AG09319 (cell line): ENCODE measurements at places on chromosomes 13 and 19.

- no peak for DNase-seq
Measured at GRCh38 chr19:43395561-43395960, 19.1 kb upstream of the TEX101 start.

DNA sequence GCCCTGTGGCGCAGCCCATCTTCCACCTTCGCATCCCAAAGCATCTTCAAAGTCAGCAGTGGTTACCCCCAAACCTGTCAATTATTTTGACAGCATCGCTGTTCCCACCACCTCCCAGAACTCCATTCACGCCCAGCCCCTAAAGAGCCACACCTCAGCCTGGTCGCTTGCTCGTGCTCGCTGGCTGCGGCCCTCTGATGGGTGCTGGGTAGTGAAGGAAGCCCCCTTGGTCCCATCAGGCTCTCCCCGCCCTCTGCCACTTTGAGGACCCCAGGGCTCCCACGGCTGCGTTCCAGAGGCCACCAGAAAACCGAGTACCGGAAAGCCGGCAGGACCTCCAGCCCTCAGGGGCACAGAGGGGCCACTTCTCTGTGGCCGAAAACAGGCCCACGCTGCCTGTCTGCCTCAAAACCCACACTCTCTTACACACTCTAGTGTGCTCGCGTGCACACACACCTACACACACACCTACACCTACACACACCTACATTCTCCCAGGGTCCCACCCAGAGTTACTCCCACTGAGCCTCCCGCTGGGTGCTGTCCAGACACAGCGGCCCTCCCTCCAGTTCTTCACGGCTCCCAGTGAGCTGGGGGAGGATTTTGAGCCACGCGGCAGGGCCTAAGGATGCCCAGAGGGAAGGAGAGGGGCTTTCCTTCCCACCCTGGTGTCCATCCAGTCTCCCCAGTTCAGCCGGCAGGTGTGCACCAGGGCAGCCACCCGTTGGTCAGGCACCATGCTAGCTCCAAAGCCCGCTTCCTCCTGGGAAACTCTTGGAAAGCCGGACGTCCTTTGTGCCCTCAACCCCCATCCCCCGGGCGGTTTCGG lies 1.9 kb downstream of the VSTM2B start:
- no peak for DNase-seq

DNA sequence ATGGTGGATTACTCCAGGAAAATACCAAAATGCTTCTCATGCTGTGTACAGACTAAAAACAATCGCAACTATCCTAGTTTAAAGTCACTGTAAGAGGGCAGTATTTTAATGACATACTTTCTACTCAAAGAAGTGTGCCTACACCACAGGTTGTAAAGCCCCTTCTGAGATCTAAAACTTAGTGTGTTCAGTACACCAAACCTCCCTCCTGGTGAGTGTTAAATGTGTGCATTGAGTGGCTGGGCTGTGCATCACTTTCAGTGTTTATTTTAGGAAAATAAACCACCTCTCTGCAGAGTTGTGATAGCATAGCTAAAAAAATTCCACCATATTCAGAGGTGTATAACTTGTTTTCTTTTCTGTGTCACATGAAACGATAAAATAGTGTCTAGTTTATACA lies 263.7 kb downstream of the DACH1 start:
- DNase-seq, result no peak

GRCh38 chr13:21383090-21383489 lies 76.0 kb downstream of the ZDHHC20 start:
- DNase-seq, result no peak

GRCh38 chr19:49387936-49388372 lies at the start of gene KASH5:
Gene KASH5 (plus strand): TSS chr19:49388249. CDS start chr19:49390884, 2,635 bp downstream.
- no peak for DNase-seq

GRCh38 chr19:3266792-3267514 lies 42.5 kb downstream of the CELF5 start:
- no peak for DNase-seq

- no peak for DNase-seq
Measured at GRCh38 chr19:13689085-13689484, 75.2 kb upstream of the MRI1 start.

DNA sequence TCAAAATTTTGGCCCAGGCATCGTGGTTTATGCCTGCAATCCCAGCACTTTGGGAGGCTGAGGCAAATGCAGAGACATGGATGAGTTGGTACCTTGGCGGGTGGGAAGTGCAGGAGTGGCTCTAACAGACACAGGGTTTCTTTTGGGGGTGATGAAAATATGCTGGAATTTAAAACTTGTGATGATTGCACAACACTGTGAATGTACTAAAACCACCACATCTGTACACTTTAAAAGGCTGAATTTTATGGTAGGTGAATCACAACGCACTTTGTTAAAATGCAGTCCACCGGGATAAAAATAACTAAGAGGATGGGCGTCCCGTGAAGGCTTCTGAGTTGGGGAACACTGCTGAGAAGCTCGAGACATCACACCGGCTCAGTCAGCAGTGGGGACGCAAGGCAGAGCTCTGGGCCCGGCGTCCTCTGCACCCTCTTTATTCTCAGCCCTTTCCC lies 47.1 kb downstream of the MLLT1 start:
- DNase-seq, result peak; percentile 54

GRCh38 chr13:110305949-110306339 lies 1.0 kb downstream of the COL4A1 start:
- no peak for DNase-seq

GRCh38 chr19:58429745-58430144 lies 10.2 kb downstream of the ZNF132 start:
- no peak for DNase-seq

- DNase-seq, result no peak
Measured at GRCh38 chr19:29680447-29680846, 15.2 kb downstream of the PLEKHF1 start.

DNA sequence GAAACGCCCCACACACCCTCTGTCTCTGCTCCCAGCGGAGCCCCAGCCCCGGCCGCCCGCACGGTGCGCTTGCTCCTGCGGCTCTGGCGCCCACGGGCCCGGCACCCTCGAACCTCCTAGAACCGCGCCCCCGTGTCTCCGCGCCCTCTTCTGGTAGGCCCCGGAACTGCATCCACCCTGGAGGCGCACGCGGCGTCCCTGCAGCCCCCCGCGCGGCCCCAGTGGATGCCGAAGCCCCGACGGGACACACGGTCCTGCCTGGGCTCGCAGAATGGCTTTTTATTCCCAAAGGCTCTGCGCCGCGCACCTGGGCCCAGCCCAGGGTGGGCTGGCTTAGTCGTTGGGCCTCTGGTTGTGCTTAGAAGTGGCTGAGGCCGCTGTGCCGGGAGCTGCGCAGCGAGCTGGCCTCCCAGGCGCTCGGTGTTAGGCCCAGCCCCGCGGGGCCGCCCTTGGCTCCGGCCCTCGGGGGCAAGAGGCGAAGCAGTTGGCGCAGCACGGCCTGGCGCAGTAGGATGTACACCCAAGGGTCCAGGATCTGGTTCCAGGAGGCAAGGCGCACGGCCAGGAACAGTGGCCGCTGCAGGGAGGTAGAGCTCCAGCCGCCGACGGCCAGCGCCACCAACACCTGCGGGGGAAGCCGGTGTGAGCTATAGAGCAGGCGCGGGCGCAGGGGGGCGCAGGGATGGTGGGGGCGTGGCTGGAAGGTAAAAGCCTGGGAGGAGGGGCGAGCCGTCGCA lies 2.8 kb downstream of the PTGER1 start:
- no peak for DNase-seq

DNA sequence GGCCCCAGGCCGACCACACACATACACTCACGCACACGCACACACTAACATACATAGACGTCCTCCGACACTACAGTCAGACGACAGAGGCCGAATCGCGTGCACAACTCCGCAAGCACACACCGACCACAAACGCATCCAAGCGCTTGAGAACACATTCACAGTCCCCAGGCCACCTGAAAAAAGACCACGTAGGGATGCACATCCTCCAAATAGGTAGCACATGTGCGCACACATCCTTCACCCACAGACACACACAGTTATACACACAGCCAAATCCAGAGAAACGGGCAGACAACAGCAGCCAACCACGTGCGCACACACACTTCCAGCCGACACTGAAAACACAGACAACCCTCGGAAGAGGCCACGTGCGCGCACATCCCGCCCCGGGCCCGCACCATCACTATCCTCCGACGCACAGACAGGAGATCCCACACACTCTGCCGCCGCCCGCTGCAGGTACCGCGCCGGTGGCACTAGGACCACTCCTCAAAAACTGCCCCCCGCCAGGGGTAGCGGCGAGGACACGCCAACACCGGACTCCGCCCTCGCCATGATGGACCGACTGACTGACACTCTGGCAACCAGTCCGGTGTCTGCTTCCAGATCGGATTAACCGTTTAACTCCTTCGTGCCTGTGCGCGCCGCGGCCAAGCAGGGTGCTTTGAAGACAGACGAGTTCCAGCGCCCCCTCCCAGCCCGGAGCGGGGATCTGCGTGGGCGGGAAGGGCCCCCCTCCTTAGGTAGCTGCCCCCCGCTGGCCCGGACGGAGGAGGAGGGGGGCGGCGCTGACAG lies 493 bp upstream of the PDE4A start:
- DNase-seq, result no peak

- DNase-seq, result no peak
Measured at GRCh38 chr19:16373532-16373931, 48.9 kb downstream of the KLF2 start.

DNA sequence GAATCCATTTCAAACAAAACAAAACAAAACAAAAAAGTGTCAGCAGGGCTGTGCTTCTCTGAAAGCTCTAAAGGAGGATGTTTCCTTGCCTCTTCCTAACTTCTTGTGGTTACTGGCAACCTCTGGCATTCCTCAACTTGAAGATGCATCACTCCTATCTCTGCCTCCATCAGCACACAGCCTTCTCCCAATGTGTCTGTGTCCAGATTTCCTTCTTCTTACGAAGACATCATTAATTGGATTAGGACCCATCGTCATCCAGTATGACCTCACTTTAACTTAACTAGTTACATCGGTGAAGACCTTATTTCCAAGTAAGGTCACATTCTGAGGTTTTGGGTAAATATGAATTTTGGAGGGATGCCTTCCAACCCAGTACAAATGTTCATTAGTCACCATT lies 33.8 kb upstream of the GTF2F2 start:
- no peak for DNase-seq

GRCh38 chr13:42370229-42370628 lies 98.3 kb downstream of the AKAP11 start:
- no peak for DNase-seq

DNA sequence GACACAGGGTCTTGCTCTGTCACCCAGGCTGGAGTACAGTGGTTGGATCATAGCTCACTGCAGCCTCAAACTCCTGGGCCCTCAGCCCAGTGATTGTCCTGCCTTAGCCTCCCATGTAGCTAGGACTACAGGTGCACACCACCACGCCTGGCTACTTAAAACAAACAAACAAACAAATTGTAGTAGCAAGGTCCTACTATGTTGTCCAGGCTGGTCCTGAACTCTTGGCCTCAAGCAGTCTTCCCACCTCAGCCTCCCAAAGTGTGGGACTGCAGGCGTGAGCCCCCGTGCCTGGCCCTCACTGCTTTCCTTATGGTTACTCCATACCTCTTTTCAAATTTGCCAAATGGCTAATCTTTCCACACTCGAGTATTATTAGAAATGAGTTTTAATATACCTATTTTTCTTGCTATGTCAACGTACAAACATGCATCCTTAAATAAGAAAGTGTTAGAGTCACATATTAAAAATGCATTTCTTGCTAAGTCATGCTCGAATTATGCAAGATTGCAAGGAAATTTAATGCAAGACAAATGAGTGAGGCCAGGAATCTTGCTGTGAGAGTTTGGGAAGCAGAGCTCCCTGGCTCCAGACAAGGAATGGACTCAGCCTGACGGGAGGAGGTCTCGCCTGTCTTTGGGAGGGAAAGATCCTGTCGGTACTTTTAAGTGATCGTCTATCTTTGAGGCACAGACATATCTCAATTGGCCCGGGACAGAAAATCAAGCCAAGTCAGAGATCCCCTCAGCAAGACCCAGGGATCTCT lies 39.4 kb downstream of the RFX2 start:
- DNase-seq, result peak; percentile 77

DNA sequence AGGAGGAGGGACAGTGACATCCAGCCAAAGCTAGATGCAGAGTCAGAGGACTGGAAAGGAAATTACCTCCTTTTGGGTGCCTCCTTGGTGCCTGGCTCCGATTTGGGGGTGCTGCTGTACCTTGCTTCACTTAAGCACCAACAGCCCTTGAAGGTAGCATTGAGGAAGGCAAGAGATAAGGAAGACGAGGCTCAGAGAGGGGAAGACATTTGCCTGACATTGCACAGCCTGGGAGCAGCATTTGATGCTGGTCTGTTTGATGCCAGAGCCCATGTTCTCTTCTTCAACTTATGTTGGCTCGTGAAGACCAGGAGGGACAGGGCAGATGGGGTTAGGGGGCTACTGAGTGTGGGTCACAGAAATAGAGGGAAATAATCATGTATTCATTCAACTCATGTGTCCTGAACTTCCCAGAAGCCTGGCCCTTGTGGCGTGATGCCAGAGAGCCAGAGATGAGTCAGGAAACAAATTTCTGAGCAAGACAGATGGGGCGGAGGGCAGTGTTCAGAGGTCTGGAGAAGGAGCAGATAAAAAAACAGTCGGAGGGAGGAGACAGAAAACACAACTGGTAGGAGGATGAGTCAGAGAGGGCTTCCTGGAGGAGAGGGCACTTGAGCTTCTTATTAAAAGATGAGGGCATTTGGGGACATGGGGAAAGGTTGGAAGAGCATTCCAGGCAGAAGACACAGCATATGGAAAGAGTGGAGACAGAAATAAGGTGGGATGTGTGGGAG lies 3.0 kb upstream of the C19orf81 start:
- DNase-seq, result no peak

GRCh38 chr19:35429698-35430408 lies 18.2 kb upstream of the FFAR2 start:
- no peak for DNase-seq

DNA sequence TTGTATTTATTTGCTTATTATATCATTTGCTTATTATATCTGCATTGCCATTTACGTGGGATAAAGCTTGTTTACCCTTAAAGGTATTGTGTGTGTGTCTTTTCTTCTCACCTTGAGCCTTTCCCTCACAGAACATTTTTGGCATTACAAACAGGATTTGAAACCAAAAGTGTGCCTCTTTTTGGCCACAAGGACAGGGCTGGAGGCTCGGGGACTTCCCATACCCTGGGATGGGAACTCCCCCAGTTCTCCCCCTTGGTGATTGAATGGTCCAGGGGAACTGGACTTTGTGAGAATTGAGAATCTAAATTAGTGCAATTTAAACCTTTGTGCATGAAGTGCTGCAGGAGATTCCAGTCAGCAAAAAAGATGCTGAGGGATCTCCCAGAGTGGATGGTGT lies 2.4 kb upstream of the ZNF506 start:
- DNase-seq, result no peak

DNA sequence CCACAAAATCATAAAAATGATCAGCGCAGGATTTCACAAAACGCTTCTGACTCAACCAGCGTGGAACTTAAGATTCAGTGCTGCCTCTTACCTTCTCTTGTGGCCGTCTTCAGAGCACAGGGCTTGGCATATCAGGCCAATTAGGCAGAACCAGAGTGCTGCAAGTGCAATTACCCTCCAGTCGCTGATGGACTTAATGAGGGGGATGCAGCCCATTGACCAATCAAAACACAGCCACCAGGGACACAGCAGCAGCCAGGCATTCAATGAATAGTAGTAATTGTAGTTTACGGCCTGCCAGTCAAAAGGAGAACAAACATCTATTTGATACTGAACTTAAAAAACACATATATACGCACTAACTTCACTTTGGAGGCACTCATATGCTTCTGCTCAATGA lies 38.2 kb downstream of the TMTC4 start:
- DNase-seq, result no peak
